ENCODE measurements at places on chromosomes 5 and 9. TPM values are rescaled to one million over a fixed set of nuclear protein-coding genes. Genes with fewer than 3 reads are reported as not detected.
A peak's percentile ranks its signal among the peaks of the same experiment; 100 is the strongest.

UNC5A gene
- total RNA-seq = 0.12 TPM

CCT5 gene
- total RNA-seq = 445 TPM

DNA sequence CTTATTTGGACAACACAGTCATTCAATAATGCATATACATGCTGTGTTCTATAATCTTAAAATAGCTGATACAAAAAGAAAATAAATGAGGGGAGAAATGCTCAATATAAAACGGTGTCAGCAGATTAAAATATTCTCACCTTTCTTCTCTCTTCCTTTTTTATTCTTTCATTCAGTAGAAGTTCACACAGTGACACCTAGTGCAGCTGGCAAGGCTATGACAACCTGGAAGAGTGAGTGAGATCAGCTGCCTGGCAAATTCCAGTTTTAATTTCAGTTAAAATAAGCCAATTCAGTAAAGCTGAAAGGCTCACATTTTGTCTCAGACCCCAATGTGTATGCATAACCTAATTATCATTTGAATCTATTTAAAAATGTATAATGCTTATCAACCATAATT is 150.3 kb downstream of the RASEF start:
- no peak for DNase-seq

DNA sequence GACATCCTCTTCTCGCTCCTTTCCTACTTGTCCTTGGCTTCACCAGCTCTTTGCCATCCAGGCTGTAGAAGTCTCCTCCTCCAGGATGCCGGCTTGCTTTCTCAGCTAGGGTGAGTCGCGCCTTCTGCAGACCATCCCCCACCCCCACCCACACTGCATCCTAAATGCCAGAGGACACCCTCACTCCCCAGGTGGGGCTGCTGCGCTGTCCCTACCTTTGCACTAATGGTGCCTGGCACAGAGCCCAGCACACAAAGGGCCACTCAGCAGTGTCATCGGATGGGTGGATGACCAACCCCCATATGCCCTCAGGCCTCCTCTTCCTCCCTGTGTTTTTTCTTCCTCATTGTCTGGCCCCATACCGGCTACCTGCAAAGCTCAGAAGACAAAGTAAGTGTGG is 14.8 kb downstream of the IL9 start:
- DNase-seq = peak; percentile 28

DNA sequence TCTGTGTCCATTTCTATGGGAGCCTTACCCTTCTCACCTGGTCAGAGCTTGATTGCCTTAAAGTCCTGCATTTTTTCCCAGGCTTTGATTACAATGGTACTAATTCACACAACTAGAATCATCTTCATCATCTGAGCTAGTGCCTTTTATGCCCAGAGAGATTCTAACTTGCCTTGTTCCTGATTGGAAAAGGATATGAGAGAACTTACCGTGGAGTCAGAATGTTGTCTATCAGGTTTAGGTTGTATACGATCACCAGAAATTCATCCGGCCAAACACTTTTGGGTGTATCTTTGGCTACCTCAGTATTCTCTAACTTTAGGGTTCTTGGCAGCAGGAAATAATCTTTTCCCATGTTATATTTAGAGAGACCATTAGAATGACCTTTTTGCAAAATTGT is 71.7 kb downstream of the AOPEP start:
- no peak for DNase-seq

DNA sequence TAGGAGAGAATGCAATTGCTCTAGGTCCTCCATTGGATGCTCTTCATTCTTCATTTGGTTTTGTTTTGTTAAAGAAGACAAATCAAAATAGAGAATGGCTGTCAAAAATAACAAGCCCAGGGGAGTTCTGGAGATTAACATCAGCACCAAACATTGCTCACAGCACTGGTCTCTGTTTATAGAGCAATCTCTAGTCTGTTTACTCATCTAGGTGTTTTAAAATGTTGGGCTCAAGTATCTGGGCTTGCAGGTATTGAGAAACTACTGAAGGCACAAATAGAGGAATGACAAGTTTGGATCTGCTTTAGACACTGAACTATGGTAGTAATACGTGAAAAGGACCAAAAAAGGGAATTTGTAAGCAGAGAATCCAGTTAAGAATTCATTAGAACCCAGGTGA is 77.0 kb upstream of the TMC1 start:
- DNase-seq = peak; percentile 50

LCN6 gene
- total RNA-seq = not detected

ALDOB gene
- total RNA-seq = not detected

GFPT2 gene
- total RNA-seq = 1.9 TPM

DNA sequence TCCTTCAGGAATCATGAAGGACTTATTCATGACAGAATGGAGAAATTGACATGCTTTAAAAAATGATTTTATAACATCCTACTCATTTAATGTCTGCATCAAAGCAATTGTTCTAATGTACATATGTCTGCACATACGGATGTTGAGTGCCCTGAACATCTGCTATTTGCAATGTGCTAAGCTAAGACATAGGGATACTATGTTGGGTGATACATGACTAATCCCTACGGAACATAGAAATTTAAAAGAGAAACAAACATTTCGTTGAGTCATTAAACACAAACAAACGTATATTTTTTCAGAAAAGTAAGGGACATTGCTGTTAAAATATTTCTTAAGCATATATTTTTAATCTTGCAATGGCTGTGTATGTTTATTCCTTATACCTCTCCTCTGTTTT is 686.5 kb upstream of the ADAMTS16 start:
- no peak for DNase-seq

GRCh38 chr5:8831854-8832253 is 714.0 kb downstream of the SEMA5A start:
- DNase-seq = no peak

CMYA5 gene
- total RNA-seq = 0.05 TPM

DNA sequence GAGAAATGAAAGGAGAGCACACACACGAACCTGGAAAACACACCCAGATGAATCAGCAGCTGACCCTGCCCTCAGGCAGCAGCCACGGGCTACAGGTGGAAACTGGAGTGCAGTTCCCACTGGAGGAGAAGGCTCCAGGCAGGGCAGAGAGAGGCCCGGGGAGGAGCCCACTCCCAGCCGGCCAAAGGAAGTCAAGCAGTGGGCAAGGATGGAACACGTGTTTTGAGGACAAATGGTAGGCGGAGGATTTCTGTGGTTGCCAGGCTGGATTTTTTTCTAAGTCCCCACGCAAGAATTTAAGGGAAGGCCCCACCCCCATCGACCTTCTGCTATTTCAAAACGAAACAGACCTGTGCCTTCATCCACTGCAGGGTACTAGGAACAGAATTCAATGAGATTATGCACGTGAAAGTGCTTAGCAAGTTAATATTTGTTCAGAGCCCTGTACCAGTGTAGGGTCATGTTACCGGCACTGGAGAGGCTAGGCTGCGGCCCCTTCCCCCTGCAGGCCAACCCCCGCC is 6.8 kb downstream of the EPB41L4B start:
- DNase-seq = no peak

OR2S2 gene
- not detected for total RNA-seq

GRCh38 chr5:151002250-151002649 is 18.1 kb upstream of the GPX3 start:
- peak; percentile 51 for DNase-seq

C5orf58 gene
- total RNA-seq = not detected

RMI1 gene
- 12.2 TPM for total RNA-seq

DNA sequence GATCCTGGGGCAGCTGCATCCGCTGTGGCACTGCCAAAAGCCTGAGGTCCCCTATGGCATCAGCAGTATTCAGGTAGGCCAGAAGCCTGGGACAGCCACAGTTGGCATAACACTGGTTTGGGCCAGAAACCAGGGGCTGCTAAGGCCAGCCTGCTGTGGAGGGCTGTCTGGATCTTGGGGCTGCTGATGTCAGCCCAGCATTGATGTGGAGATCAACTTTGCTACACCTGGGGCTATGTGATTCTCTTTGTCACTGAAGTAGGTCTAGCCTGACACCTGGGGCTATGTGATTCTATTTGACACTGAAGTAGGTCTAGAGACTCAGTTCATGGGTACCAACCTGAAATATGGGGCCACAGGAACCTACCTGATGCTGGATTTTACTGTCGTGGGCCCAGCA is 411.5 kb downstream of the RASEF start:
- DNase-seq = no peak

IFNA2 gene
- not detected for total RNA-seq

CNTFR gene
- 0.05 TPM for total RNA-seq

- DNase-seq = no peak
Measured at GRCh38 chr5:76594107-76594506, 29.1 kb downstream of the F2RL2 start.

RNF208 gene
- not detected for total RNA-seq

DNA sequence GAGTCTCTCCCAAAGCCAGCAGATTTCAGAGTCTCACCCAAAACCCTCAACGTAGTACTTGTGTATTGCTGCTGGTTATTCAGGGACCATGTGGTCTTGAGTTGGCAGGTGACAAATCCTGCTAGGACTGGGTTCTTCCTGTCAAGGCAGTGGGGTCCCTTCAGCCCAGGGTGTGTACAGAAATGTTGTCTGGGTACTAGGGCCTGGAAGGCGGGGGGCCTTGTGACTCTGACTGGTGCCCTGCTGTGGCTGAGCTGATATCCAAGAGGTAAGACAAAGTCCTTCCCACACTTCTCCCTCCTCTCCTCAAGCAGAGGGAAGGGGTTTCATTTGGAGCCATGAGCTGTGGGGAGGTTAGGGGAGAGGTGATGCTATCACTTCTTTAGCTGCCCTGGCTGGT is 58.8 kb downstream of the GABRA6 start:
- DNase-seq = no peak

GRCh38 chr5:109655841-109656240 is 33.9 kb upstream of the MAN2A1 start:
- DNase-seq = peak; percentile 53

DNA sequence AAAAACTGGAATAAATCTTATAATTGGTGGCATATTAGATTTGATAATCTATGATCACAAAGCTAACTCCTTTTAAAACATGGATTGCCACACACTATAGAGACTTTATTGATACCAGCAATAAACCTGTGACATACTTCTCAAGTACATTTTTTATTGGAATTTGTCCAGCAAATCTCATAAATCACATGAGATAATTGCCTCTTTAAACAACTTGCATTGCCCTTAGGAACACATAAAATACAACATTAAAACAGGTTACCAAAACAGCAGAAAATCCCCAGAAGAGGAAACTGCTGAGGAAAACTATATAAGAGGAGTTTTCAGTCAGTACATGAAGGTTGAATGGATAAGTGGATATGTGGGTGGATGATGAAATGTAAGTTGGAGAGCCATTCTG is 124.6 kb downstream of the SNCAIP start:
- DNase-seq = no peak

GRCh38 chr5:142900927-142901326 is 130.8 kb downstream of the ARHGAP26 start:
- DNase-seq = peak; percentile 90

DNA sequence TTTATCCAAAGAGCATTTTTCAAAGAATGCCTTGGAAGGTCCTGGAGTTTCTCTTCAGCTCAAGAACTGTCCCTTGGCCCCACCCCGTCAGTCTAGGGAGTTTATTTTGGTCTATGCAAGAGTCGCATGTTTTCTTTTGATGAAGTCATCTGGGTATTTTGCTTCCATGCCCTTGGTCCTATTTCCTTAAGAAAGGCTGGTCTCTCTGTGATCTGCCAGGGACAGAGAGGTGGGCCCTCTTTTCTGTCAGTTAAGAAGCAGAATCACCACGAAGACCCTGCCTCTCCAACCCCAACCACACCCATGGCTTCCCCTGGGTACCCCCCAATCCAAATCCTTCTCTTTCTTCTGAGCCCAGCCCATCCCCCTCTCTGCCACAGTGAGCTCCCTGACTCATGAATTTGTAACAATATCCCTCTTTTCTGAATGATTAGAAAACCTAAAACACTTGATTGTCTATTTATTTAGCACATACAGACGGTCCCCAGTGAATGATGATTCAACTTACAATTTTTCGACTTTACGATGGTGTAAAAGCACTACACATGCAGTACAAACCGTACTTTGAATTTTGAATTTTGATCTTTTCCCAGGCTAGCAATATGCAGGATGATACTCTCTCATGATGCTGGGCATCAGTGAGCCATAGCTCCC is 163.5 kb upstream of the ADRA1B start:
- DNase-seq = peak; percentile 22

- peak; percentile 51 for DNase-seq
Measured at GRCh38 chr9:3856592-3856991, 330.8 kb upstream of the RFX3 start.

SLC27A6 gene
- not detected for total RNA-seq

DNA sequence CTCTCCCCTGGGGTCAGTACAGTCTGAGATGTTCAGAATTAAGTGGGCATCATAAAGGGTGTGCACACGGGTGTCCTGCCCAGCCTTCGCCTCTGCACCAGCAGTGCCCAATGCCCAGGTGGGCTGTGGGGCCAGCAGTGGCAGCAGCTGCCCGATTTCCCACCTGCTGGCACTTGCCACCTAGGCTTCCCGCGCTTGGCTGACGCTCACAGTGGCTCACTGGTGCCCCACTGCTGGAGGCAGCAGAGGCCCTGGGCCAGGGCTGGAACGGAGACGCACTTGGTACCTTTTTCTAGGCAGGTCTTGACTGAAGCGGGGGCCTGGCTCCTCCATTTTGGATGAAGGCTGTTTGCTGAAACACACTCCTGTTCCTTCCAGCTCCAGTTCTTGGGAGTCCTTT is 17.0 kb downstream of the MRNIP start:
- no peak for DNase-seq

- DNase-seq = no peak
Measured at GRCh38 chr5:107878661-107879060, 207.9 kb upstream of the EFNA5 start.

CTXN3 gene
- not detected for total RNA-seq

FRRS1L gene
- total RNA-seq = 0.05 TPM

NDOR1 gene
- 17.6 TPM for total RNA-seq

GRCh38 chr5:124463851-124464250 is 282.6 kb downstream of the ZNF608 start:
- DNase-seq = no peak

DNA sequence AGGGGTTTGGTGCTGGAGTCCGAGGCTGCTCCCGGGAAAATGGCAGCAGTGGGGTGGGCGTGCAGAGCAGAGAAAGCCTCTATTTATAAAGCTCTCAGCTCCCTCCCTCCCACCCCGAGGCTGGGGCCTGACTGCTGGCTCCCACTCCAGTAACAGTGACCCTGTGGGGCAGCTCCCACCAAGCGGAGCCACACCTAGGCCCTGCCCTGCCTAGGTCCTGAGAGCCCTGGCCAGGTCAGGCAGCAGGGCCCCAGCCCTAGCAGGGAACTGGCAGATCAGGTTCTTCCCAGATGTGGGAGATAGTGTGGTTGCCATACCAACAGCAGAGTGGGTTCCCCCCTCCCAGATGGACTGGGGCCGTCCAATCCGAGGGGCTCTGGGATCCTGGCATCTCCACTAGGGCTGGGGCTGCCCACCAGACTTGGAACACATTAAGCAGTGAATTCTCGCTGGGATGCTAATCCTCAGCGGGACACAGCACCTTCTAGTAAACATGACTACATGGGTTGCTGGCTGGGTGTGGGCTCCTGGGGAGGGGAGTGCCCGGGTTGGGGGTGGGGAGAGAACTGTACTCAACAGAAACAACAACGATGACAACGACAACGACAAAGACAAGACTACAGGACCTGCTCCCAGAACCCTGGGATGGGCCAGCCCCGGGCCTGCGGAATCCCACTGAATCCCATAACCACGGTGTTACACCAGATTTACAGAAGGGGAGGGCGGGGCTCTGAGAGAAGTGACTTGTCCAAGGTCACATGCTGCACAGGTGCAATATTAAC is 1.5 kb downstream of the SH3GLB2 start:
- DNase-seq = peak; percentile 26

Data from M059J (cell line).